ENCODE measurements at places on chromosomes 4 and X.

GRCh38 chr4:81522711-81523110 lies 51.0 kb upstream of the RASGEF1B start:
- DNase-seq, result no peak

DNA sequence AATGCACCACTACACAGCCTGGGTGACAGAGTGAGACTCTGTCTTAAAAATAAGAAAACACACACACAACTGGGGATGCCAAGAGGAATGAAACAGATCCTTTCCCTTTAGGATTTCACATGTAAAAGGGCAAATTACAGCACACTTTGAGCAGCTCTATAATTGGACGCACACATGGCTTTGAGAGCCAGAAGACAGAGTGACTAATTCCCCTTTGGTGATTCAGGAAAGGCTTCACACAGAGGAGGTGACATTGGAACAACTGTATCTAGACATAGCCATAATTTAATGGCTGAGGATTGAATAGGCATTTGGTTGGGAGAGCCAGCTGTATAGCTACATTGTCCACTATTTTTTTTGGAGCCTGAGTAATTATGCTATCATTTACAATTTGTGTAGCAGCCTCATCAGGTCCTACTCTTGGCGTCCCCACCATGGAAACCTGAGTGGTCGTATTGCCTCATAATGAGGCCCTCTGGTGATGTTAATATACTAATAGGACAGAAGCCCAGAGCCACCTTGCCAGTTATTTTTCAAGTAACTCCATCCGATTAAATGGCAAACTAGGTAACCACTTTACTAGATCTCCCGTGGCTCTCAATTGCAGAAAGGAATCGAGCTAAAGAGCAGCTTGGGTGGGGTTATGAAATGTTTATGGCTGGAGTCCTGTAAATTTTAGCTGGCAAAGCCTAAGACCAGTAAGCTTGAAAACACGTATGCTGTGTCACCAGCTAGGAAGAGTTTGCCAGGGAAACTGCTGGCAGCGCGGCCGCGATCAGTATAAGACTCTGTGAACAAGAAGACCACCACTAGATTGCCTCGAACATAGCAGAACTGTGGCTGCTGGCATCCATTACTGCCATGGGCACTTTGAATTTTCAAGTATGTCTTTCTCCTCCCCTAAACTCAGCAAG lies 8.5 kb upstream of the PPEF1 start:
- no peak for DNase-seq

DNA sequence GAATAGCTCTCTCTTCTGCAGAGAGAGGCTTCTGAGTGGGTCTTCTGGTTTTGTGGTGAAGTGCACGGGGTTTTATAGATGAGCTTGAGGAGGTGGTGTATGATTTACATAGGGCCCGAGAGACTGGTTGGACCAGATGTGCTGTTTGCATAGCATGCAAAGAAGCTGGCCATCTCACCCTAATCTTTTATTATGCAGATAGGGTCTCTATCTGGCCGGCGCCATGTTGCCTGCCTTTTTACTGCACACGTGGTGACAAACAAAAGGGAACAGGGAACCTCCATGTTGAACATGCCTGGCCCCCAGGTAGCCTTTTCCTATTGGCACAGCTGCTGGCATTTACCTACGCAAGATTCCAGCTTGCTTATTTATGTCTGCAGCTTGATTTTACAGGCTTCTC lies 473.3 kb upstream of the FAM47C start:
- DNase-seq, result no peak

DNA sequence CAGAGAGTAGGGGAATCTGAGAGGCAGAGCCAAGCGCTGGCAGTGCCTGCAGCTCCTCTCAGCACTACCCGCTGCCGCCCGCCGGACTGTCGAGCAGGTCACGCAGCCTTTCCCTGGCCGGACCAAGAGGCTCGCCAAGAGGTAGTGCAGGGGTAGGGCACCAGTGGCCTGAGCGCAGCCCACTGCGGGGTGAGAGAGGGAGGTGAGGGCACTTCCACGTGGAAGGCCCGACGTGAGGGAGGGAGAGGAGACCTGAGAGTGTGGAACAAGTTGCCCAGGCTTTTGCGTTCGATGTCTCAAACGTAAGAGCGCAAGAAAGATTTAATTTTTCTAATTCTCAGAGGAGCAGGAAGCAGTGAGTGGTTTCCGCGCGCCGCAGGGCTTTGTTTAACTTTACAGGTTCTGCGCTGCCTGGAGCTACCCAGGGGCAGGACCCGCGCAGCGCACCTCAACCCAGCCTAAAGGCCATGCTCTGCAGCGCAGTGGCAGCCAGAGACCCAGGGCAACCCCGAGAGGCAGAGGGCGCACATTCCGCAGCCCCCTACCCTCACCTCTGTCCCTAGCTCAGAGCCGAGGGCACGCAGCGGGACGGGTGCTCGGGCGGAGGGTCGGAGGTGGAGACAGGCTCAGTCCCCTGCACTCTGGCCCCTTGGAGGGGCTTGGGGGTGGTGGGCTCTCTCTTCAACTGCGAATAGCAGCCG lies 14.9 kb downstream of the ARHGAP36 start:
- no peak for DNase-seq

GRCh38 chrX:101160001-101160400 lies 59.6 kb upstream of the DRP2 start:
- DNase-seq, result no peak

- DNase-seq, result no peak
Observed at GRCh38 chrX:41339148-41339547, 5.2 kb downstream of the DDX3X start.

DNA sequence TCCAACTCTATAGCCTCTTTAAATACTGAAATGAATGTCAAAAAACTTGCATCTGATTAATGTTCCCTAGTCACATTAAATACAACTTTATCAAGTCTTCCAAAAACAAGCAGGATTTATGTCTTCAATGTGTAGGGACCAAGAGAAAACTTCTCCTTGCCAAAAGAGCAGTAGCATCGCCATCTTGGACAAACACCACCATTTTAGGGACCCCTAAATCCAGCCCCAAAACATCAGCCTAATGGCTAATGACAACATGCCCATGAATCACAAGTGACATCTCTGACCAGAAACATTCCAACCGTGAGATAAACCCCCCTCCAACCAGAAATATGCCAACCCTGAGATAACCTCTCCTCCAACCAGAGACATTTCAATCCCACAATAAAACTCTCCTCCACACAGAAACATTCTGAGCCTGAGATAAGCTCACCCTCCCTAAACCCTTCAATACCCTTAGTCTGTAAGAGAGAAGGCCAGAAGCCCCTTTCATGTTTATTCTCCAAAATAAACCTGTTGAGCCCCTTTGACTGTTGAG lies 697.4 kb downstream of the TRAM1L1 start:
- DNase-seq, result no peak

DNA sequence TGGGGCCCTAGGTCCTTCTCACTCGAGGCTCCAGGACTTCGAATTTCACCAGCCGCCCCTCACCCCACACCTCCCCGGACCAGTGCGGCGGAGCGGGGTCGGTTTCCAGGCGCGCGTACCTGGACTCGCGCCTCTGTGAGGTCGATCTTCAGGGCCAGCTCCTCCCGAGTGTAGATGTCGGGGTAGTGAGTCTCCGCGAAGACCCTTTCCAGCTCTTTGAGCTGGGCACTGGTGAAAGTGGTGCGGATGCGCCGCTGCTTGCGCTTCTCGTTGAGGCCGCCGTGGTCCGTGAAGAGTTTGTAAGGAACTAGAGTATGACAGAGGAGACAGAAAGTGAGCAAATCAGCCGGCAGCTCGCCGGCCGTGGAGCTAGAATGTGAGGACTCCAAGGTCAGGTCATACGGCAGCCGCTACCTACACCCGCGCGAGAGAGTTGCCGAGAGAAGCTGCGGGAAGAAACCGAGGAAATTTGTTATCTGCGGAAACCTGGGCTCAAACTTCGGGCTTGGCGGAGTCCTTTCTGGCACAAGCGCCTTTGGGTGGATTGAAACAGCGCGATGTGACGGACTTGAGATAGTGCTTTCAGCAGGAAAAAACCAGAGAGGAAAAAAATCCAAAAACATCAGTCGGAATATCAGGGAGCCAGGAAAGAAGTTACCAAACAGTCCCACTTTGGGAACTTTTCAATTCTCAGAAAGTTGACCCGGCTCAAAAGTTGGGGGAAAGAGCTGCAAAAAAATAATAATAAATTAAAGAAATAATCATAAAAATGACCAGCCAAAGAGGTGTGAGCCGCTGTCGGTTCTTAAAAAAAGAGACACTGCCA lies 1.1 kb downstream of the PHOX2B start:
- no peak for DNase-seq

DNA sequence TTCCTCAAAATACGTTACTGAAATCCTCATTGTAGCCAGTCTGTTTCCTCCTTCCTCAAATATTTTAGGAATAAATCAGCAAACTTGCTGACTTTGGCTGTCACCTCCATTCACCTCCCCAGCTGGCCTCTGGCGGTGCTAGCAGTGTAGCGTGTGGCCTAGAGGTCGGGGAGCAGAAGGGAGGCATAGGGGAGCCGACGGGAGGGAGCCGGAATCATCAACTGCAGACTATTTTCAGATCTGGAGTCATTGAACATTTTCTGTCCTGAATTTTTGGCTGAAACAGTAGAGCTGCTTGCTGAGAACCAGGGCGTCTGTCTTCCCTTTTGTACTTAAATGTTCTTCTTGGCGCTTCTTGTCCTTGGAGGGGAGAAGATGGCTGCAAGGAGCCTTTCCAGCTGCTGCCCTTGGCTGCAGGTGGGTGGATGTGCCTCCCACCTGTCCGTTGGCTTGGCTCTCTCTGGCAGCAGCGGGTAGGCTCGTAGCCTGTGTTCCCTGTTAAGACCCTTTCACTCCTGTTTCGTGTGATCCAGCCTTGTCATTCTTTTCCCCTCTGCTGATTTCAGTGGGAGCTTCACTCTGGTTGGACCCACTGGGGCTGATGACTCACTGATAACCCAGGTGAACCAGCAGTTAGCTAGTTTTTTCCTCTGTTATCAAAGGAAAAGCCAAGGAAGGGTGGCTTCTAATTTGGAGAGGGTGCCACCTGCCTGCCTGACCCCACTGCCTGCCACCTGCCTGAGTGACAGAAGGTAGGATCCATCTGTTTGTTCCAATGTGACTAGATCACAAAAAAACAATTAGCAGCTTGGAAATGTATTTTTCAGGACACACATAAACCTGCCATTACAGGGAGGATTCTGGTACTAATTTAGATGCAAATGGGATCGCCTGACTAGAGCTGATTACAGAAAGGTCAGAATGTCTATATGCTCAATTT lies 135.9 kb downstream of the GATB start:
- no peak for DNase-seq

DNA sequence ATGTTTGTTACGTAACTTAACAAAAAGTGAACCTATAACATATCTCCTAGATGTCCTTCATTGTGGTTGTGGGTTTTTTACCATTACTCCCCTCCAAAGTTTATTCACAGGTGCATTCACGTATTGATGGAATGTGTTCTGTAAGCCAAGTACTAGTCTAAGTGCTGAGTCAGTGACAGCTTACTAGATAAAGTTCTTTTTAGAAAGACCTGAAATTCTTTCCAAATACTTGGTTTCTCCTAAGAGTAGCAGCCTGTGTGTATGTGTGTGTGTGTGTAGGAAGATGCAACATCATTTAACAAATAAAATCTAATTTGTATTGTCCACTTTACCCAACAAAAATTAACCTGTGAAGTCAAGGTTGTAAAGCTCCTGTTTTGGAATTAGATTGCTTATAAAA lies 22.1 kb downstream of the NAP1L5 start:
- DNase-seq, result no peak

DNA sequence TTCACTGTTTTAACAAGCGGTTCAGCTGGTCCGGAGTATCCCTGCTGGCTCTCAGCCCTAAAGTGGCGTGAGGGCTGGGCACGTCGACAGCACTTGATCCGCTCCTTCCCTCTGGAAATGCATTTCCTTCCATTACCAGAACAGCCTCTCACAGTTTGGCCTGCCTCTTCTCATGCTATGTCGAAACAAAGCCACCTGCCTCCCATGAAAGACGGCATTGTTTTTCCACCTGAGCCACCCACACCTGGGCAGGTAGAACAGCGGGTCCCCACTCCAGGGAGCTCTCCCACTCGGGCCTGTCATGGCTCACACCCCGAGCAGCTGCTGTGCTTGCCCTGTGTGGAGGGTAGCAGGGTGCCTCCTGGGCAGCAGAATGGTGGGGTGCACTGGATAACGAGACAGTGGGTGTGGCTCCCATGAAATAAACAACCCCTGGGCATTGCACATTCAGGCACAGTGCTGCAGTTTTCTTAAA lies 86.2 kb downstream of the FHDC1 start:
- no peak for DNase-seq

DNA sequence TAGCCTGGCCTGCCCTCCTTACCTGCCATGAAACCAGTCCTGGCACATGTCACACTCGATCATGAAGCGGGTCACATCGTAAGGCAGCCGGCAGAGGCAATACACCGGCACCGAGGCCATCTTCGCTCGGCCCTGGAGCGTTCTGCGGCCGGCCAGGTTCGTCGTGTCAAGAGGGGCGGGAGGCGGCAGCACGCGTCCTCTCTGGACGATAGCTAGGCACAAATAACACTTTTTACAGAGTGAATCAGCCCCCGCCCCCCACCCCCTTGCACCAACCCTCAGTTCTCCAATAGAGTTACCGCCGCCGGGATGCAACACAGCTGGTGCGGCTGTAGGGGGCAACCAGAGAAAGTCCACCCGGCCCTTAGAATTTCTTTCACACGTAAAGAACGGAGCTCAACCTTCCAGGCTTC lies 1.7 kb downstream of the PHF8 start:
- DNase-seq, result peak; percentile 61

DNA sequence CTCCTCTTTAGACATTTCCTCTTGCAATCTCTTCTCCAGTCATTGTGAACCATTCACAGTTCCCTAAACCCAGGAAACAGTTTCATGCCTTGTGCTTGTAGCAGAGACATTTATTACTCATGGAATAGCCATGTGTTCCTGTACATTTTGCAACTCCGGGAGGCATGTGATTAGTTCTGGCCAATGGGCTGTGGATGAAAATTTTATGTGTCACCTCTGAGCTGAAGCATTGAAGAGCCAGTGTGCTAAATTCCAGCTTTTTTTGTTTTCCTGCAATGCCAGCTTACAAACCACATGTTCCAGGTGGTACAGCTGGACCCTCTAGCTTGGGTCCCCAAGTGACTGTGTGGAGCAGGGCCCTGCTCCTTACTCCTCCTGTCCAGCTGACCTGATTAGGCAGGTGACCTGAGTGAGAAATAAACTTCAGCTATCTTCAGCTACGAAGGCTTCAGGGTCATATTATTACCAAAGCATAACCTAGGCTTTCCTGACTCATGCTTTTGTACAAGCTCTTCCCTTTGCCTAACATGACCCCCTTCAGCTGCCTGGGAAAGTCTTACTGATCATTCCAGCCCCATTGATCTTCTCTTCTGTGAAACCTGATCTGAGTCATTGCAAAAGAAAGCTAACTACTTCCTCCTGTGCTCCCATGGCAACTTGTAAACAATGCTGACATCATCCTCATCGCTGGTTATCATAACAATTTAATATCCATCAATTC lies 200.4 kb downstream of the PTTG2 start:
- DNase-seq, result peak; percentile 87

GRCh38 chrX:7214251-7214650 lies 66.3 kb upstream of the PUDP start:
- DNase-seq, result no peak

GRCh38 chr4:75679876-75680575 lies 6.8 kb upstream of the G3BP2 start:
- DNase-seq, result no peak

GRCh38 chrX:57652705-57653104 lies 27.4 kb downstream of the NLRP2B start:
- no peak for DNase-seq

All from suppressor macrophage treated with lipopolysaccharide for 1 hour (primary cell).